ENCODE measurements at places on chromosomes 2 and 18.

DNA sequence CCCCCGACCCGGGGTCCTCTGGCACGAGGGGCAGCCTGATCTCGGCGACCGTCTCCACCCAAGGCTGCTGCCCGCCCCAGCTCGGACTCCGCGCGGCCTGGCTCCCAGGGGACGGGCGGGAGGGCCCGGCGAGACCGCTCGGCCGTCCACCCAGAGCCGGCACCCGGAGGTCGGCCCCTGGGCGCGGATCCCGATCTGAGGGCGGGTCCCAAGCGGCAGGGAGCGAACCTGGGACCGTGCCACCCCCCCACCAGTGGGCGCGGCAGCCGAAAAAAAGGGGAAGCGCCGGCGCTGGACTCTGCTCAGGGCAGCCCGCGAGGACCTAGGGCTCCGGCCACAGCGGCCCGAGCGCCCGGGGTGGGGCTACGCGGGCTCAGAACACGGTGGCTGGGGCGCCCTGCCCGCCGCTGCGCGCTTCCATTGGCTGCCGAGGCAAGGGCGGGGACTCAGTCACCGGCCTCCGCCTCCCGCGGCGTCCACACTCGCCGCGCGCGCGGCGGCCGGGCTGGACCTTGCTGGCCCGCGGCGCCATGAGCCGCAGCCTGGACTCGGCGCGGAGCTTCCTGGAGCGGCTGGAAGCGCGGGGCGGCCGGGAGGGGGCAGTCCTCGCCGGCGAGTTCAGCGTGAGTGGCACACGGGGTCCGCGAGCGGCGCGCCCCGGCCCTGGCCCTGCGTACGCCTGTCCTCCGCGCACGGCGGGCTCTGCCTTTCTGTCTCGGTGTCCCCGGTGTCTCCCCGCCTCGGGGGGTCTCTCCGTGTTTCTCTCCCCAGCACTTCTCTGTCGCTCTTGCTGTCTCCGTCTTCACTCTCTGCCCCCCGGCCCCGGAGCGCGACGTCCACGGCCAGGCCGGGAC lies at the start of gene PTPN18:
PTPN18 (plus strand) TSS at position 479 of the 854 bp plus-strand sequence; CDS start at position 531, 52 bp downstream.
- DNase-seq: no peak

GRCh38 chr2:237896507-237896892 lies 37.1 kb downstream of the RAMP1 start:
- no peak for DNase-seq

GRCh38 chr2:126749537-126749936 lies 93.6 kb downstream of the GYPC start:
- DNase-seq: no peak

GRCh38 chr2:66867063-66867441 lies 432.1 kb downstream of the MEIS1 start:
- DNase-seq: no peak

- no peak for DNase-seq
These were observed 31.1 kb downstream of the SNTG2 start for GRCh38 chr2:981759-982158.
